ENCODE measurements at places on chromosomes 16 and 17.

DNA sequence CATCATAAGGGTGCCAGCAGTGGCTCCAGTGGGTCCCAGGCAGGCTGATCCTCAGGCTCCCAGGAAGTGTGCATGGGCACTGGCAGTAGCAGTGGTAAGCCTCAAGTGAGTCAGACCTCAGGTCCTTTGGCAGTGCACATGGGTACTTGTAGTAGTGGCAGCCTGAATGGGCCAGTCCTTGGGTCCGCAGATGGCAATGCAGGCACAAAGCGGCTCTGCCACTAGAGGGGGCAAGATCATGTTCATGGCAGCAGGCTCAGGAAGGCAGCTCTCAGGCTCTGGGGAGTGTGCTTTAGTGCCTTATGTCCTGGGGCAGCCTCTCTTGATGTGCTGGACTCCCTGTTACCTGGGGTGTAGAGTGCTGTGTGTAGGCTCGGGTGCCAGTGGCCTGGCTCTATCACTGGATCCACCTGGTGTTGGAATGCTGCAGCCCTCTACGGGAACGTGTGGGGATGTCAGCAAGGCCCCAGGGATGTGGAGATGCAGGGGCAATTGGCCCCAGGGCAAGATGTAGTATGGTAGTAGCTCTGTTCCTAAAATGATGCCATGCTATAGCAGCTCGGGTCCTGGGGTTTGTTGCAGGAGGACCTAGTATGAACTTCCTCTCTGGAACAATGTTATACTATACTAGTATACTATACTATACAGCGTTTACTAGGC, 11.0 kb downstream of the ACSM3 start:
- DNase-seq = peak; percentile 42

GRCh38 chr17:47660064-47660492, 10.4 kb downstream of the KPNB1 start:
- DNase-seq = no peak

DNA sequence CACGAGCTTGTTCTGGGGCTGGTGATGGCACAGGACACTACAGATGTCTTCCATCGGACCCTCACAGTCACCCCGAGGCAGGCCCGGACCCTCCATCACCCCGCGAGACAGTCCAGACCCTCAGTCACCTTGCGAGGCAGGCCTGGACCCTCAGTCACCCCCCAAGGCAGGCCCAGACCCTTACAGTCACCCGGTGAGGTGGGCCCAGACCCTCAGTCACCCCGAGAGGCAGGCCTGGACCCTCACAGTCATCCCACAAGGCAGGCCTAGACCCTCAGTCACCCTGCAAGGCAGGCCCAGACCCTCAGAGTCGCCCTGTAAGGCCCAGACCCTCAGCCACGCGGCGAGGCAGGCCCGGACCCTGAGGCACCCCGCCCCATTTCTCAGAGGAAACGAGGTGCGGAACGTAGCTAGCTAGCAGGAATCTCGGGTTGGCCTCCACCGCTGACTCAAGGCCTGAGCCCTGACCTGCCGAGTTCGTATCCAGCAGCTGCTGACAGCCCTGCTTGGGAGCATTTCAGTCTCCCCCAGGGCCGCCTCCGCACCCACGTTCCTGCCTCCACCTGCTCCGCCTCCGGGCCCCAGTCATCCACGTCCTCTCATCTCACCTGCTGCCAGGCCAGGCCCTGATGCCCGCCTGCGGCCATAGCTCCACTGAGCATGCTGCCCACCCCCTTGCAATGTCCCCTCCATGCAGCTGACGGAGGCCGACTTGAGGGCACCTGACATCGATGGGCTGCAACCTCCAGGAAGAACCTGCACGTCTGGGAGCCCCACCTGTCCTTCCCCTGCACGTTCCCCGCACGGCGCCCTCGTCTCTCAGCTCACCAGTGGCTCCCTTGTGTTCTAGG, 28.7 kb downstream of the RPH3AL start:
- no peak for DNase-seq

- peak; percentile 7 for DNase-seq
These were observed 92.2 kb downstream of the IRX3 start for GRCh38 chr16:54194334-54194743.

- DNase-seq = no peak
These were observed 12.6 kb upstream of the RPRML start for GRCh38 chr17:46991617-46992016.

DNA sequence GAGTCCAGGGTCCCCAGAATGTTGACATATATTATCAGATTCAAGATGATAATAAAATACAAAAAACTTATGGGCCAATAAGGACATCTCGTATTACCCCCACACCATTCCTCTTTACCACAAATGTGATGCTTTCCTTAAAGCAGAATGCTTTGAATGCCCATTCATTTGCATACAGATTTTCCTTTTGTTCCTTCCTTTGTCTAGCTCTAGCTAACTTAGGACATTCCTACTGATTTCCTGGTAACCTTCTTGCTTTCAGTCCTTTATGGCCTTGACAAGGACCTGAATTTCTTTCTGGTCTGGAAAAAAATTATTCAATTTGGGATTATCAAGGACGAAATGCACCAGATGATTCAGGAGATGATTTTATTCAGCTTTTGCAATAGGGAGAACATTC, 304.0 kb downstream of the TMEM114 start:
- no peak for DNase-seq

- DNase-seq = no peak
These were observed 4.1 kb downstream of the ST6GALNAC2 start for GRCh38 chr17:76581515-76581914.

- peak; percentile 80 for DNase-seq
These were observed at the start of gene AMFR for GRCh38 chr16:56425439-56425832. Gene AMFR (minus strand): TSS chr16:56425545. CDS start chr16:56425327, 218 bp downstream.

DNA sequence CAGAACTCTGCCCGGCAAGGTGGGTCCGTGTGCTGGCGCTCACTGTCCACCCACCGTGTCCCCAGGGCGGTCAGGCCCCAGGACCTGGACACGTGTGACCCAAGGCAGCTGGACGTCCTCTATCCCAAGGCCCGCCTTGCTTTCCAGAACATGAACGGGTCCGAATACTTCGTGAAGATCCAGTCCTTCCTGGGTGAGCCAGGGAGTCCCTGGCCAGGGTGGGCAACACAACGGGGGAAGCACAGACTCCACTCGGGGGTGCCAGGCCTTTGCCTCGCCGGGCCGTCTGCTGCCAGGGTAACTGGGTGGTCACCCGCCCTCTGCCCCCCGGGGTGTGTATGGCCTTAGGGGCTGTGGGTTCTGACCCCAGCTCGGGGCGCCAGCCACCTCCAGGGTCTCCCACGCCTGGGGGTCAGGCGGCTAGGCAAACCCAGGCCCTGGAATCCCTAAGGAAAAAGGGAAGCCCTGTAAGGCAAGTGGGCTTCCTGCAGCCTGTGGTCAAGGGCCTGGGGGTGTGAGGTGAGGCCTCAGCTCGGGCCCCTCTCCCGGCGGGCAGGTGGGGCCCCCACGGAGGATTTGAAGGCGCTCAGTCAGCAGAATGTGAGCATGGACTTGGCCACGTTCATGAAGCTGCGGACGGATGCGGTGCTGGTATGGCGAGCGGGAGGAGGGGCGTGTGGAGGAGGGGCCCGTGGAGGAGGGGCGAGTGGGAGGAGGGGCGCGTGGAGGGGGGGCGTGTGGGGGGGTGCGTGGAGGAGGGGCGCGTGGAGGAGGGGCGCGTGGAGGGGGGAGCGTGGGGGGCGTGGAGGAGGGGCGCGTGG, 6.5 kb downstream of the MSLN start:
- DNase-seq = no peak

GRCh38 chr17:48259694-48260291, 152.2 kb downstream of the SNX11 start:
- DNase-seq = peak; percentile 16

- DNase-seq = peak; percentile 77
These were observed at the start of gene TBKBP1 for GRCh38 chr17:47693731-47694580. Gene TBKBP1 (plus strand): TSS chr17:47694161. CDS start chr17:47696113, 1,952 bp downstream.

GRCh38 chr17:47914306-47914948, 18.4 kb downstream of the SP2 start:
- DNase-seq = no peak

DNA sequence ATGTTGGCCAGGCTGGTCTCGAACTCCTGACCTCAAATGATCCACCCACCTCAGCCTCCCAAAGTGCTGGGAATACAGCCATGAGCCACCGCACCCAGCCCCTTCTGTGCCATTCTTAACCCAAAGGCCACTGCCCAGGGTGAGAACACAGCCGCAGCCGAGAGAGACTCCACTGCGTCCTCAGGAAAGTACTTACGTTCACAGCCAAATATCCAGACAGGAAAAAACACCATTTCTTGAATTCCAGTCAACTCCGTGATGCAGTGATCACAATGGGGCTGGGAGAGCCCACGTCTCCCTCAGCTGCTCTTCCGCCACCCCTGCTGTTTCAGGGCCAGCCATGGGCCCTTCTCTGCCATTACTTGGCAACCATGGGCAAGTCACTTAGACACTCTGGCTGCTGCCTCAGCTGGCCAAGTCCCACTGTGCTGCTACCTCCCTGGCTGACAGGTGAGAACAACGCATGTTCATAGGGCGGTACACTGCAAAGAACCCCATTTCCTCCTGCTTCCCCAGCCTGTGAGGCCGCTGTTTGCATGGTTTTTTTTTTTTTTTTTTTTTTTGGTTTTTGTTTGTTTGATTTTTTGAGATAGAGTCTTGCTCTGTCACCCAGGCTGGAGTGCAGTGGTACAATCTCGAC, 4.3 kb downstream of the CDIP1 start:
- no peak for DNase-seq

DNA sequence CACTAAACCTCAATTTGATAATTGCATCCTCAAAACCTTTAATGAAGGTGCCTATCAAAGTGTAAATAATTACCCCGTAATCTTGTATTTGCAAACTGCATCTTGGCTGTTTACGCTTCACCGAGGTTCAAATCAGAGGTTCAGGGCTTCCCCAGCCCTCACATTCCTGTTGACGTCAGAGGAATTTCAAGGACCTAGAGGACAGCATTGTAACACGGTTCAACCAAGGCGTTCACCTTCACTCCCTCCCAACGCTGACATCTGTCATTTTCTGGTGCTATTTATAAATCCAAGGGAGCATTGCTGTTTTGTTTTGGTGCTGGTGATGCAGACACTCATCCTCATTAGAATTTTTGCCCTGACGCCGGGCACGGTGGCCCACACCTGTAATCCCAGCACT, 691.6 kb upstream of the RBFOX1 start:
- no peak for DNase-seq

DNA sequence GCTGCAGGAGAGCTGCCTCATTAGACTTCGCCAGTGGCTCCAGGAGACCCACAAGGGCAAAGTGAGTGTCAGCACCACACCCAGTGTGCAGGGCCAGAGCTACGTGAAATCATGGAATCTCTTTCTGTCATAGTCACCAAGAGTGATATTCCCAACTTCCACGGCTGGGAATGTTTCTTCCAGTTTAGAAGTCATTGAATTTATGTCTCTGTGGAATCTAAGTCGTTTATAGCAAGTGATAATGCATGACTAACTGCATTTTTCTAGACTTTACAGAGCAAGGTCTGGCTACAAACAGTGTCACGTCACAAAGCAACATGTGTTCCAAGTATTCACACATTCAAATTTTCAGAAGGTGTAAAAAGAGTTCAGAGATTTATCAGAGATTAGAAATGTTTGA, 55.5 kb downstream of the SEC14L1 start:
- peak; percentile 70 for DNase-seq

GRCh38 chr16:56438038-56438437, 12.7 kb upstream of the AMFR start:
- no peak for DNase-seq

- peak; percentile 85 for DNase-seq
These were observed 61.3 kb upstream of the ADORA2B start for GRCh38 chr17:15883617-15884111.

DNA sequence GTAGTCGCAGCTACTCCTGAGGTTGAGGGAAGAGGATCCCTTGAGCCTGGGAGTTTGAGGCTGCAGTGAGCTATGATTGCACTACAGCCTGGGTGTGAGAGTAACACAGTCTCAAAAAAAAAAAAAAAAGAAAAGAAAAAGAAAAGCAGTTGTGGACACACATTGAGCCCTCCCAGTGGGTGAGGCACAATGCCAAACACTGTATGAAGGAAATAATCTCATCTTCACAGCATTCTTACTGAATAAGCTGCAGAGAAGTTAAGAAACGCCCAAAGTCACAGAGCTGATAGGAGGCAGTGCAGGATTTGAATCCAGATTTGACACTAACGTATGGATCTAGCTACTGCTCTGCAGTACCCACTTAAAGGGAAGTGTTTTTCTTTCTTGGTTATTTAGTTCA, 5.9 kb upstream of the LYZL6 start:
- DNase-seq = no peak

GRCh38 chr17:13403982-13404946, 197.5 kb downstream of the HS3ST3A1 start:
- DNase-seq = no peak

GRCh38 chr17:33125552-33125950, 133.9 kb downstream of the SPACA3 start:
- DNase-seq = no peak

- DNase-seq = no peak
These were observed 57.1 kb downstream of the SCNN1B start for GRCh38 chr16:23359092-23359760.
